ENCODE measurements at places on chromosomes 7 and 10.
A peak's percentile ranks its signal among the peaks of the same experiment; 100 is the strongest.

- no peak for DNase-seq
These were observed 58.6 kb downstream of the CHN2 start for GRCh38 chr7:29253225-29253624.

- peak; percentile 69 for DNase-seq
These were observed 695 bp downstream of the PRKAG2 start for GRCh38 chr7:151875942-151876898.

- DNase-seq, result peak; percentile 5
These were observed 322.7 kb downstream of the CRPPA start for GRCh38 chr7:16098585-16099179.

- no peak for DNase-seq
These were observed 97.0 kb downstream of the PCLO start for GRCh38 chr7:83065714-83066113.

DNA sequence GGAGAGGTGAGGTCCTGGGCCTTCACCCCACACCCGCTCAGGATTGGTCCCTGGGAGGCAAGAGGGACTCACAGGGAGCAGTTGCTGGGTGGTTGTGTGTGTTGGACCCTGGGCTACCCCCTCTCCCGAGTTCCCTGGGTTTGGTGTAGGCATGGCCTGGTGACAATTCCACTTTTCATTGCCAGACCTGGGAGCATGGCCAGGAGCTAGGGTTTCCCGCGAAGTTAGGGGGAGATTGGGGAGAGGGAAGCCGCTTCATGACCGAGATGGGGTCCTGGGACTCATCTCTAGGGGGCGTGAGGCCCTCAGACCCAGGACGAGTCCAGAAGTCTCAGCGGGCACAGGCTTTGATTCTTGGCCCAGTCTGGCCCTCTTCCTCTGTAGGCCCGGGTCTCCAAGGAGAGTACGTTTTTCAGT, 606 bp downstream of the PALD1 start:
- DNase-seq, result peak; percentile 28

DNA sequence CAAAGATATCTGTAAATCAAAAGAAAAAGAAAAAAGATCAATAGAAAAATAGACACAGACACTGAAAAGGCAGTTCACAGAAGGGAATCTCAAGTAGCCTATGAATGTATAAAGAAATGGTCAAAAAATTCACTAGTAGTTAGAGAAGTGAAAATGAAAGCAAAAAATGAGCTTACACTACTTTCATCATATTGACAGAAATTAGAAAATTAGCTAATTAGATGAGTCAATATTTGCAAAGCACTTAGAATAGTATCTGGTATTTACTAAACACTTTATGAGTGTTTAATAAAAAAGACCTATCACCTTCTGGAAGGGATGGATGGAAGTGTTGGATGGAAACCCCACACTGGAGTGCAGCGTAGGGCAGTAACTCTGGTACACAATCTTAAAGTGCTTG, 1.7 kb upstream of the CFAP58 start:
- no peak for DNase-seq

DNA sequence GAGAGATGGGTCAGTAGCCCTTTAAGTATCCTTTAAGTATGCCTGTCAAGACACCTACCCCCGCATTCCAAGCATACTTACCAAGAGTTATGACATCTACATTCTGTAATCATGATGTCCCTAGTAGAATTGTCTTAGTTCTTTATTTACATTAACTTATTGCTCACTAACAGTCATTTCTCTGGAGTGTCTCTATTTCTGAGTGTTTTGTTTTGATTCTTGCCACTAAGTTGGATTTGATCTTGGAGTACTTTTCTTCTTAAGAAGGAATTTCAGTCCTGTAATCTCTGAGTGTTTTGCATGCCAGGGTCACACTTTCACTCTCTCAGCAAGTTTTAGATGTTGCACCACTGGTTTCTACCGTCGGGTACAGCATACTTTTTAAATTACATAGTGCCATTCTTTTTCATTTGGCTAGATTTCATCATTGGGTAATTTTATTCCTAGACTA, 1053.9 kb downstream of the KCNMA1 start:
- peak; percentile 3 for DNase-seq

GRCh38 chr7:55172881-55173609, 154.2 kb downstream of the EGFR start:
- no peak for DNase-seq

DNA sequence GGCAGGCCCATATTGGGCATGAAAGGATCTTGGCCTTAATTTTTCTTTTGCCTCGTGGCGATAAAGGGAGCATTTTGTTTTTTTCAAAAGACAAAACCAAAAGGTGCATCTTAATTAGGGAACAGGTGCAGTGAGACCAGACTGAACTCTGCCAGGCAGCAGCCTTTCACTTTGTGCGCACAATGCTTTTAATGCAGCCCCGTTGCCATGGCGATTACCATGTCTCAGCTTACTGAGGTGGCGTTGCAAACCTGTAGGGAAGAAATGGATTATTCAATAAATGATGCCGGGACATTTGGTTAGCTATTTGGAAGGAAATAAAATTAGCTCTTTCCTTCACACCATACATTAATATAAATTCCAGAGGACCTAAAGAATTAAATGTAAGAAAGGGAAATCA, 61.9 kb downstream of the MYL10 start:
- DNase-seq, result no peak

DNA sequence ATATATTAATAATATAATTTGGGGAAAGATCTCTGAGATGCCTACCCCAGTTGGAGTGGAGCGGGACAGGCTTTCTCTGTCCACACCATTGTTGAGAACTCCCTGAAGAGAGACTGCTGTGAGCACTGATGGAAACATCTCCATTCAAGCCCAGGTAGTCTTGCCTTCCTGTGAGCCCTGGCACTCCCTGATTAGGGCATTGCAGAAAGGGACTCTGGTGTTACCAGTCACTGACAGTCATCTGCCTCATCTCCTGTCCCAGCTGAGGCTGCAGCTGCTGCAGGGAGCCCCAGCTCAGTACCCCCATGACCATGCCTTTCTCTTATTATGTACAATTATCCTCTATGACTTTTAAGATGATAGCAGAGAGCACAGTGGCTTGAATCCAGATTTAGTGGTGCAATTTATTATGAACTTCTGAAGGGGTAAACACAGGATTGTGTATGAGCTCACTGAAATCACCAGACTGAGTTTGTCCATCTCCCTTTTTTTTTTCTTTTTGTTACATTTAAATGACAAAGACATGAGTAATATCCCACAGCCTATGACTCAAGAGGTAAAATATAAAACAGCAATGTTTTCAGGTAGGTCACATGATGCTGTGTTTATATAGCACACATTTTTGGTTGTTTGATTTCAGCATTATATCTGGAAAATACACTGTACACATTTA, 236.9 kb downstream of the SLC25A13 start:
- peak; percentile 78 for DNase-seq

DNA sequence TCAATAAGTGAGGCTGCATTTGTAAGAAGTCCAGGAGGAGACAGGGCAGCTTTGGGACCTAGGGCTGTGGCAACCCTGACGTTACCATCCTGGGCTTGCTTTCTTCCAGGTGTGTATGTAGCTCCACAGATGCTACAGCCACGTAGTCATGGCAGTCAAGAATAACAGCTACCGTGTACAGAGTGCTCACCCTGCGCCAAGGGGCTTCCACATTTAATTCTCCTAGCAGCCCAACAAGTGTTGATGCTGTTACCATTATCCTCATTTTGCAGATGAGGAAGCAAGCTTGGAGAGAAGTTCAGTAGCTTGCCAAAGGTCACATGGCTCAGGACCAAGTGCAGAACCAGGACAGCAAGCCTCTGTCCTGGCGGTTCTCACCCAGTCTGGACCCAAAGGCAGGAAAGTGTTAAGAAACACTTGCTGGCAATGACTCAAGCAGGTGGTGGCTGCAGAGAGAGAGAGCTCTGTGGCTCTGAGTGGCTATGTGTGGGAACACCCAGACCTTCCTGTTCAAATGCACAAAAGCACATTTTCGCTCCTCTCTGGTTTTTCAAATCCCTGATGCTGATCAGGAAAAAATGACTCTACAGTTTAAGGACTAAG, 89.8 kb downstream of the CREM start:
- peak; percentile 38 for DNase-seq

- DNase-seq, result no peak
These were observed 40.9 kb downstream of the CDH23 start for GRCh38 chr10:71437537-71438092.

DNA sequence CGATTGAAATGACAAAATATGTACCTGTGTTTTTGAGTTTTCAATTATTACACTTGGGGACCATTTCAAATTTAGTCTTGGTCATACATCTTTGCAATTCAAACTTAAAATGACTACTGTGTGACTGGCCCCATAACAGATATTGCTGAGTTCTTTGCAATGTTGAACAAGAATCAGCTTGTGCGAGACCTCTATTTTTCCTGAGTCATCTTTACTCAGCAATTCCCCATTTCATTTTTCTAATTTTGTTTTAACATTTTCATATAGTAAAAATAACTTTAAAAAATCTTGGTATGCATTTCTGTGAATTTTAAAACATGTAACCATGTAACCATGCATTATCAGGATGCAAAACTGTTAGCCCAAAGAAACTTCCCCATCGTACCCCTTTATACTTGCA, 678.1 kb downstream of the ANKRD7 start:
- DNase-seq, result no peak

- DNase-seq, result no peak
These were observed 476.1 kb downstream of the IPMK start for GRCh38 chr10:57791546-57791945.

- DNase-seq, result no peak
These were observed 108.2 kb upstream of the MKLN1 start for GRCh38 chr7:131219312-131220041.

- DNase-seq, result no peak
These were observed 89.2 kb upstream of the FGL2 start for GRCh38 chr7:77288676-77289320.

DNA sequence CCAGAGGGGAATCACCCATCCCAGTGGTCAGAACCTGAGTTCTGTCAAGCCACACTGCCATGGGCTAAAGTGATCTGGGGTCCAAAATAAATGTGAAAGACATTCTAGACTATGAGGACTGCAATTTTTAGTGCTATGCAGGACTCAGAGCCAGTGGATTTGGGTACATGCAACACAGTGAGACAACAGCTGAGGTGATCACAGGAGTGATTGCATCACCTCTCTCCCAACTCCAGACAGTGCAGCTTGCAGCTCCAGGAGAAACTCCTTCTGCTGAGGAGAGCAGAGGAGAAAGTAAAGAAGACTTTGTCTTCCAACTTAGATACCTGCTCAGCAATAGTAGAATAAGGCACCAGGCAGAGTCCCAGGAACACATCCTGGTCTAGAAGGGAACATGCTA, 682.0 kb upstream of the POT1 start:
- no peak for DNase-seq

GRCh38 chr7:33099154-33099940, 9.9 kb downstream of the RP9 start:
- no peak for DNase-seq

DNA sequence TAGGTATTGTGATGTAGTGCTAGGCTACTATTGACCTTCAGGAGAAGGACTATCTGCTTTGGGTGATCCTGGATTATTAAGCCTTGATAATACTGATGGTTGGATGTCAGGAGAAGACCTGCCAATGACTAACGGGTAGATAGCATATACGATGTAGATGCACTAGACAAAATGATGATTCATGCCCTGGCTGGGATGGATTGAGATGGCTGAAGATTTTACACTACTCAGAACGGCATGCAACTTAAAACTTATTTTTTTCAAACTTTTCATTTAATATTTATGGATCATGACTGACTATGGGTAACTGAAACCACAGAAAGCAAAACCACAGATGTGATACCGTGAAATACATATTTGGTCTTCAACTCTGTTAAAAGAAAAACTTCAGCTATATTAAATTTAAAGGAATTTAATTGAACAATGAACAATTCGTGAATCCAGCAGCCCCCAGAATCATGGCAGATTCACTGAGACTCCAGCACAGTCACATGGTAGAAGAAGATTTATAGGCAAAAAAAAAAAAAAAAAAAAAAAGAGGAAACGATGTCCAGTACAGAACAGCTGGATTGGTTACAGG, 124.6 kb upstream of the CDK13 start:
- no peak for DNase-seq

DNA sequence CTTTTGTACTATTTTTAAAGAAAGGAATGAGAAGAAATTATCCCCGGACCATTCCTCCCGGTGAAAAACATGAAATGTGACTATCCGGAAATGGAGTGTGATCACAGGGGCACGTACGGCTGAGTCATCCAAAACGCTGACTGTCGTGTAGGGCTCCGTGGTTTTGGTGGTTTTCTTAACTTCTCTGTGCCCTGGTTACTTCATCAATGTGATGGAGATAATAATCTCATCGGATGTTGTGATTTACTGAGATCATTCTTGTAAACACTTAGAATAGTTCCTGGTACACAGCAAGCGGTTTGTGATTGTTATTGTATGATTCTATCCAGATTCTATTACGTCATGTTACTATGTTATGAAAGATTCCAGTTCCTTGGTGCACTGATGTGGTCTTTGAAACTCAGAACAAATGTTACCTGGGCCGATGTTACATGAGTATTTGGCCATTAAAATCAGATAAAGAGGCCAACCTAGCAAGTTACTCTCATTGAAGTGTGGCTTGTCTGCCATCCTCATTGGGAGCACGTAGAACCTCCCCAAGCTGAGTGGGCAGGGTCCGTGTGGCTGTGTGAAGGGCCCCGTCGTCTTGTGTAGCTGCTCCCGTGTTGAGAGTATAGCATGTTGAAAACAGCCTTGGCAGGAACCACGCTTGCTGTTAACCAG, 99.5 kb downstream of the CAMK1D start:
- peak; percentile 95 for DNase-seq

DNA sequence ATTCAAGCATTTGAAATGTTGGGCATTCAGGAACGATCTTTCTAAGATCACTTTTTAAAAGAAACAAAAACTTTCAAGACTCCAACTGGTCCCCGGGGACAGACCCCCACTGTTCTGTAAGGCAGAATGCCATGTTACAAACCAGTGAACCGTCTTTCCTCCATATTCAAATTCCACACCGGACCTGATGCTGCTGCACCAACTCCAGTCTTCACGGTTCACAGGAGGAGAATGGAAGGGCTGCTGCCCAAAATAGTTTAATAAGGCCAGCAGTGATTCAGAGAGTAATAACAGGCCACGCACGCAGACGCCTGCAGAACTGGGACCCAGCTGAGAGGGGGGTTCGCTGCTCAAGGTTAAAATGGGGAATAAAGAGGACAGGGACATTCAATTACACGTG, 47.2 kb downstream of the OSBPL3 start:
- no peak for DNase-seq

DNA sequence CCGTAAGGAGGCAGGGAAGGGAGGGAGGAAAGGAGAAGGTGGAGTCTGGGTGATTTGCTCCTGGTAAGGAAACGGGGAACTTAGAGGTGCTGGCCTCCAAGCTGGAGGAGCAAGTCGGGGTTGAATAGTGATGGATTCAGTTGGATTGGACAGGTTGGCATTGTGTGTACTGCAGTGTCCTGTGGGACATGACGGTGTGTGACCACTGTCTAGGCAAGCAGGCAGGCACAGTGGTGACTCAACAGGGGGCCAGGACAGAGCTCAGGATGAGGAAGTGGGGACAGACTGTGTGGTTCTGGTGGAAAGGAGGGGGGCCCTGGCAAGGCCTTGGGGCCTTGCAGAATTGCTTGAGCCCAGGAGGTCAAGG, 48.8 kb downstream of the COL26A1 start:
- no peak for DNase-seq
